ENCODE measurements at places on chromosomes 12 and 14.

- DNase-seq = no peak
Measured at GRCh38 chr12:50665609-50666008, 98.3 kb upstream of the ATF1 start.

GRCh38 chr12:125149160-125150108 lies 84.2 kb downstream of the AACS start:
- DNase-seq = no peak

- no peak for DNase-seq
Measured at GRCh38 chr12:11397366-11397765, 2.0 kb upstream of the PRB2 start.

DNA sequence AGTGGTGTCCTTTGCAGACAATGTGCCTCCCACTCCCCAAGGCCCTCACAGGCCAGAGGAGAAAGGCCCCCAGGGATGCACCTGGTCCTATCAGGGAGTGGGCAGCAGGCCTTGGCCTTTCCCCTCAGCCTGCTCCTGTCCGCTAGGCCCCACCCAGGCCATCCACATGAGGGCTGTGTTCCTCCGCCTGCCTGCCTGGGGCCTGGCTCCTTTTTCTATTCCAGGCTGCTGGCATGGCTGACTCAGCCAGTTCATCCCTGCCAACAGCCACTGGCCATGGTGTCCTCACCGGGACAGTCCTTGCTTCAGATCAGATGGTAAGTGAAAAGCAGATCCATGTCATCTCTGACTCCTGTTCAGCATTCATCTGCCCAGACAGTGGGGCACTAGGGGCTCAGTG lies 13.4 kb downstream of the ISM2 start:
- DNase-seq = no peak

DNA sequence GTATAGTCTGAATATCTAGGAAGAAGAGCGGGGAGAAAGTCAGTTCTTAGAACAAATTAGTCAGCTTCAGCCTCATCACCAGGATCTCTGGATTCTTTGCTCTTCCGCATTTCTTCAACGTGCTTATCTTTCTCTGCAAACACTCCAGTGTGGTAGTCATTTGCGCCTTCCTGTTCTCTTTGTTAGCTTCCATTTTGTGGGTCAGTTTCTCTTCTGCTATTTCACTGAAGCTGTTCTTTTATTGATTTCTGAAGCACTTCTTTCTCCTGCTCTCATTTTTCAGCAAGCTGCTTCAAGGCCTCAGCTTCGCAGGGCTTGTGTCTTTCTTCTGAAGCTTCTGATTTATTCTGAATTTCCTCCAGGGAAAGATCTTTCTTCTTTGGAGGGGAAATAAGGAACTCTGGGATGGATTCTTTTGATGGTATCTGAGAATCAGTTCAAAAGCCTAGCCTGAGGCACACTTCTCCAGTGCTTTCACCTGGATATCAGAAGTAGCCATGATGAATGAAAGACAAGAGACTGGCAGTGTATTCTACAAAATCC lies 13.5 kb downstream of the AMN1 start:
- DNase-seq = no peak

- DNase-seq = no peak
Measured at GRCh38 chr14:77011245-77011644, 17.3 kb downstream of the IRF2BPL start.

- peak; percentile 21 for DNase-seq
Measured at GRCh38 chr12:116466536-116466935, 92.6 kb upstream of the MAP1LC3B2 start.

DNA sequence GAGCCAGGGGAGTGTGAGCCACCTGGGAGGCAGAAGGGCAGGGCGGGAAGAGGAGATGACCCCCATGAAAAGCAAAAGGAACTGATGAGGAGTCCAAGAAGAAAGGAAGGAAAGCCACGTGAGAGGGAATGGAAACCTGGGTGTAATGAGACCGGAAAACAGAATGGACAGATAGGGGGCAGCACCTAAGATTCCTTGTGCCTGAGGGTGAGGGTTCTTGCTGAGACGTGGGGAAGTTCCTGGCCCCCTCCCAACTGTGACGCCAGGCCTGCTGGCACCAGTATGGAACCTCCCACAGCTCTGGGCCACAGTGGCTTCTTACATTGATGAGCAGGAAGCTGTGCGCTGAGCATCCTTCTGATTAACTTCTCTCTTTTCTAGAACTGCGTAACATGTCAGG lies 30.8 kb downstream of the TTC7B start:
- DNase-seq = no peak

DNA sequence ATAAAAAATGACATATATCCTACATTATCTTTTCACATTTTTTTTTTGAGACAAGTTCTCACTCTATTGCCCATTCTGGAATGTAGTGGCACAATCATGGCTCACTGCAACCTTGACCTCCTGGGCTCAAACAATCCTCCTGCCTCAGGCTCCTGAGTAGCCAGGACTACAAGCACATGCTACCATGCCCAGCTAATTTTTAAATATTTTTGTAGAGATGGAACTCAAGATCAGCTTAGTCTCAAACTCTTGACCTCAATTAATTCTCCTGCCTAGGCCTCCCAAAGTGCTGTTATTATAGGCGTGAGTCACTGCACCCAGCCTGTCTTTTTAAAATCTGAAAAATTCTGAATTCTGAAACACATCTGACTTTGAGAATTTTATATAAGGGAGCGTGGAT lies 241.9 kb upstream of the DCN start:
- DNase-seq = no peak

DNA sequence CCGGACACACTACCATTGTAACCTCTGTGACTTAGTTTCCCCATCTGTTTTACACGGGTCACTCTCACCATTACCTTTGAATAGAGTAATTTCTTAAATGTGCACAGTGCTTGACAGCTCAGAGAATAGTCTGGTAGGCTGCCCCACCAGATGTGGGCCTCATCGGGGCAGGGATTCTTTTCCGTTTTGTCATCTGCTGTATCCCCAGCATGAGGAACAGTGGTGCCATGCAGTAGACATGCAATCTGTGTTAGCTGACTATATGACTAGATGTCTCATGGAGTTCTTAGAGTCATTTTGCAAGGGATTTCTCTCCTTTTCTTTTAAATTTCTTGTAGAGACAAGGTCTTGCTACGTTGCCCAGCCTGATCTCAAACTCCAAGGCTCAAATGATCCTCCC lies 44.9 kb upstream of the PLEKHG3 start:
- DNase-seq = no peak
